ENCODE measurements at places on chromosomes 13 and 19. TPM values are rescaled to one million over a fixed set of nuclear protein-coding genes. Genes with fewer than 3 reads are reported as not detected.

PNMA8A gene
- 0.76 TPM for total RNA-seq

EPS8L1 gene
- total RNA-seq, result 0.76 TPM

PCP2 gene
- not detected for total RNA-seq

PEG3 gene
- total RNA-seq, result 1.5 TPM

GRK1 gene
- total RNA-seq, result not detected

ZNF837 gene
- total RNA-seq, result 2.5 TPM

DNA sequence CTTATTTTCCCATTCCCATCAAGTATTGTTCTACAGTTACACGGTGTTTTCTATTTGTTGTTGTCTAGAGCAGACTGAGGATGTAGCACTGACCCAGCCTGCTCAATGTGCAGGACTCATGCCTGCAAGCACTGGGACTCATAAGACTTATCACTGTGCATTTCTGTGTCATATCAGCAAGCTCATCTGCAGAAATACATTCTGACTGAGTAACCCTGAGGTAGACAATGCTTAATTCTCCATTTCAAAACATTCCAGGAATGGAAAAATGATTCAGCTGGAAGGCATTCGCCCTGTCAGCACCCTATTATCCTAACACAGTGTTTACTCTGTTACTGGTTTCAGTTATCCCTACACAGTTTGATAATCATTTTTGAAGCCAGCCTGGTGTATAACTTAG lies 2506.4 kb downstream of the PCDH9 start:
- peak; percentile 87 for DNase-seq

DNA sequence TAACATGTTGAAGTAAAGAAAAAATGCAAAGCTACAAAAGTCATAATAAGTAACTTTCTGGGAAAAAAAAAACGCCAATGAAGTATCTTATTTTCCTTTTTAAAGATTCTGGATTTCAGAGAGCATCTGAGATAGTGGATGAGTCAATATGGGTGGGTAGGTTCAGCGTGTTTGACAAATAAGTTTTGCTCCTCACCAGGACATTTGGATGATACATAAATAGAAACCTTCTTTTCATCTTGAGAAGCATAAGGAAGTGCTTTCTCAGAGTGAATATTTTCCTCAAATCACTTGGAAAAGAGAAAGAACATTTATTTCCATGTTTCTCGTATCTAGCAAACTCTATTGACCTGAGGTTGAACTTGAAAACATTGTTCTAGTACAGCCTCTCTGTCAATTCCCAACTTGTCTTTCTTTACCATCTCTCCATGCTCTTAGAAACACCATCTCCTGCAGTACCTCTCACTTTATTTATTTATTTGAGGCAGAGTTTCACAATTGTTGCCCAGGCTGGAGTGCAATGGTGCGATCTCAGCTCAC lies 463.2 kb downstream of the KLF5 start:
- DNase-seq, result peak; percentile 3

DNA sequence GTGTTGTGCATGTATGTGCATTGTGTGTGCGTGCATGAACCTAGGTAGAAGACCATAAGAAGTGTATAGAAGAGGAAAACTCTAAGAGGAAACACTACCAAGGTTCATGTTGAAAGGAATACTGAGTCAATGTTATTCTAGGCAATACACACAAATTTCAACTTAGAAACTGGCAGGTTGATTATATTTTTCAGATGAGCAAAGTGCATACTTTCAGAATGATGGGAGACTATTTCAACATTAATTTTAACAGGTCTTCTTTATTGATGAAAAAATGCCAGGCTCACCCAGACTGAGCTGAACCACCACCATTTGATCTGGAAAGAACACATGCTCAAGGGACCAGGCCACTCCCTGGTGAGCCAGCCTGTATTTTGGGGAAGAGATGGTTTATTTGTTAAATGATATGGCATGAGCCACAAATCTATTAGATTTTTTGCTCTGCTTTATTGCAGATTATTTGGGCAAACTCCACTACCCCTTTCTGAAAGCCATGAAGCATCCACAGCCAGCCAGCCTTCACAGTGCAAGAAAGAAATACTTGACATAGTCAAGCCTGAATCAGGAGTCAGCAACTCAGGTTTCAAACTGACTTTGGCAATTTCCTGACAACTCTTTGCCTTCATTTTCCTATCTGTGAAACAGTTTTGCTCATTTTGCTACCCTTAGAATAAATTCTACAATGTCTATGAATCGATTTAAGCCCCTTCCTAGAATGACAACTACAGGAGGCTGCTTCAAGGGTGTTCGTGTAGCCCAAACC lies 368.9 kb downstream of the COG6 start:
- peak; percentile 16 for DNase-seq

- peak; percentile 67 for DNase-seq
These were observed 144.2 kb downstream of the SPRY2 start for GRCh38 chr13:80196756-80197155.

GRCh38 chr13:102298051-102298450 lies 103.8 kb downstream of the FGF14 start:
- DNase-seq, result no peak

- DNase-seq, result peak; percentile 23
These were observed 205.1 kb upstream of the STARD13 start for GRCh38 chr13:33490461-33491327.

- peak; percentile 17 for DNase-seq
These were observed 34.4 kb downstream of the ZNF568 start for GRCh38 chr19:36950335-36951119.

GRCh38 chr19:51660975-51661600 lies 14.5 kb upstream of the SIGLEC14 start:
- peak; percentile 90 for DNase-seq

DNA sequence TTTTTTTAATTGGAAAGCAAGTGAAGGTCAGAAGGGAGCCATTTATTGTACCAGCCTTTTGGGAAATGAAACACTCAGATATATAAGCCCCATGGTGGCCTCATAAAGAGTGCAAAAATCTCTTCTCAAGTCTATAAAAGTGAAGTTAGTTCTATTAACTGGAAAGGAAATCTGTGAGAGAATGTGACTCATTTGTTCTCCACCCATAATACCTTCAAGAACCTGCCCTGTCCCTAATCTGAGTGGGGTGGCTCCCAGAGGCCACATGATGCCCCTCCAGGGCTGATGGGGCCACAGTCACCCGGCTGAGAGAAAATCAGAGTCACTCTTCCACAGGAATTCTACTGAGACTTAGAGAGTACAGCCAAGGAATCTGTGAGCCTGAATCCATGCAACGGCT lies 65.8 kb upstream of the SERP2 start:
- DNase-seq, result no peak

DNA sequence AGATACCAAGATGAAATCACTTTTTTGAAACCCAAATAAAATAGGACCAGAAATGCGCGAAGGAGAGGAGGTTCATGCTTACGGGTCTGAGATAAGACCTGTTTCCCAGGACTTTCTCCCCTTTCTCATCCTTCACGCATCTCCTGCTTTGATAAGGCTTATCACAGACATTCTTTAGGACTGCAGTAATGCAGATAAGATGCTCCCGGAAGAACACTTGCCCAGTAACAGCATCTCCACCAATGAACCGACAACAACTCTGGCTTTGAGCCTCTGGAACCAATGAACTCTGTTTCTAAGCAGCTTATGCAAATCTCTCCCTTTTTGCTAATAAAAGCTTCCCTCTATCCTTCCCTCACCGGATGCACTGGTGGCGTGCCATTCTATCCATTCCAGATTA lies 783.4 kb upstream of the ARGLU1 start:
- DNase-seq, result no peak

DNA sequence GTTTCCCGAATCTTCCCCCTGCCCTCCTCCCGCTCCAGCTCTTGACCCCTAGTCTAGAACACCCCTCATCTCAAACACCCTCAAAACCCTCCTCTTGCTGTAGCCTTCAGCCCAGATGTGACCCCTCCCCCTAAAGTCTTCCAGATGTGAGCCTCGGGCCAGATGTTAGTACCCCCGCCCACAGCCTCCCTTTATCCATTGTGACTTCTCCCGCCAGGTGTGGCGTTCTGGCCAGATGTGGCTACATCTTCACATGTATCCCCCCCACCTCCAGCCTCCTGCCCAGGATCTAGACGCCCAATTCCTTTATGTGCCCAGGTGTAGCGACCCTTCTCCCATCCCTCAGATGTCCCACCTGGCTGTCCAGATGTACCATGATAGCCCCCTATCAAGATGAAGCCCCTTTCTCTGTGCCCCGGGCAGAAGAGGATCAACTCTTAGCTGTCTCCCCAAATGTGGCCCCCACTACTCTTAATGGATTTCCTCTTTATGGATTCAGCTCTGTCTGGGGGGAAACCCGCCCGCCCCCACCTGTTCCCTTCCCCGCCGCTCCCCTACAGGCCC lies 517 bp upstream of the LTBP4 start:
- no peak for DNase-seq

DNA sequence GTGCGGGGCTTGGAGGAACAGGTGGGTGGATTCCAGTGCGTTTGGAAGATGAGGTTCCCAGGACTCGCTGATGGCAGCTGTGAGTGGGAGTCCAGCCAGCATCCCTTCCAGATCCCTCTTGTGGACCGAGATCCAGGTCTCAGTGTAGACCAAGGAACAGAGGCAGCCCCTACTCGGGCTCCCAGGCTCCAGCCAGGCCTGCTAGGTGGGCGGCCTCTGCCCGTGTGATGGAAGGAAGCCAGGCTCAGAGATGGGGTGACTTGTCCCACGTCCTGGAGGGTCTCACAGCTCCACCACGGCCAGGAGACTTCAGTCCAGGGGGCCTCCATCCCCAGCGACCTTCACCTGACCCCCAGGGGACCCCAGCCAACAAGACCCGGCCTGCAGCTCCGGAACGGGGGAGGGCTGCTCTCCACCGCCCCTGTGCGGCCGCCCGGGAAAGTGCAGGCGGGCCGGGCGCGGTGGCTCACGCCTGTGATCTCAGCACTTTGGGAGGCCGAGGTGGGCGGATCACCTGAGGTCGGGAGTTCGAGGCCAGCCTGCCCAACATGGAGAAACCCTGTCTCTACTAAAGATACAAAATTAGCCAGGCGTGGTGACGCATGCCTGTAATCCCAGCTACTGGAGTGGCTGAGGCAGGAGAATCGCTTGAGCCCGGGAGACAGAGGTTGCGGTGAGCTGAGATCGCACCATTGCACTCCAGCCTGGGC lies 729 bp upstream of the MADCAM1 start:
- DNase-seq, result peak; percentile 61

DNA sequence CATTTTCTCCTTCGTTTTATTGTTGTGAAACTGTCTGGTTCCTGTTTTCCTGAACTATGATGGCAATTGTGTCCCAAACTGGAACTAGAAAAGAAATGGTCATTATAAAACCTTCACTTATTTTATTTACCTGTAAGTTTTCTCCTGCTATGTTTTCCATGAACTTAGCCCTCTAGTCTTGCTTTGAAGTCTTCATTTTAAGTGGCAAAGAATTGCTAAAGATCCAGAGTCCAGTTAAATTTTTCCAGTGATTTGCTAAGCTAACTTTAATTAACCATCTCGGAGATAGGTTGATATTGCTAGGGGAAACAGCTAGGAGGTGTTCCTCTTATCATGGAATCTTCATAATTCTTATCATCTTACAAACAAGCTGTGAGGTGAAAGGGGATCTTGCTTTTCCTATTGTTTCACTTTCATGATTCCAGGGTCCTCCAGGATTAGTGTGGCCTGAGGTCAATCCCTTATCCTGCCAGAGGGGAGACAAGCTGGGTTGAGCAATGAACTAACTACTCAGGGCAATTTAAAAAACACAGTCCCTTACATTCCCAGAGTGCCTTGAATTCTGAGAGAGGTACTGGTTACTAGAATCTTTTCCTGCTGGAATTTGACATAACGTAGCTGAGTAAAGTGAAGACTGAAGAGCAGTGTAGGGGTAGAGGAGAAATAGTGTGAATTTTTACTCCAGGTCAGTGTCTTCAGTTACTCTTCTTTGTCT lies 112.5 kb downstream of the ESD start:
- DNase-seq, result no peak

- DNase-seq, result no peak
These were observed 29.7 kb upstream of the SOHLH2 start for GRCh38 chr13:36244073-36244472.

DNA sequence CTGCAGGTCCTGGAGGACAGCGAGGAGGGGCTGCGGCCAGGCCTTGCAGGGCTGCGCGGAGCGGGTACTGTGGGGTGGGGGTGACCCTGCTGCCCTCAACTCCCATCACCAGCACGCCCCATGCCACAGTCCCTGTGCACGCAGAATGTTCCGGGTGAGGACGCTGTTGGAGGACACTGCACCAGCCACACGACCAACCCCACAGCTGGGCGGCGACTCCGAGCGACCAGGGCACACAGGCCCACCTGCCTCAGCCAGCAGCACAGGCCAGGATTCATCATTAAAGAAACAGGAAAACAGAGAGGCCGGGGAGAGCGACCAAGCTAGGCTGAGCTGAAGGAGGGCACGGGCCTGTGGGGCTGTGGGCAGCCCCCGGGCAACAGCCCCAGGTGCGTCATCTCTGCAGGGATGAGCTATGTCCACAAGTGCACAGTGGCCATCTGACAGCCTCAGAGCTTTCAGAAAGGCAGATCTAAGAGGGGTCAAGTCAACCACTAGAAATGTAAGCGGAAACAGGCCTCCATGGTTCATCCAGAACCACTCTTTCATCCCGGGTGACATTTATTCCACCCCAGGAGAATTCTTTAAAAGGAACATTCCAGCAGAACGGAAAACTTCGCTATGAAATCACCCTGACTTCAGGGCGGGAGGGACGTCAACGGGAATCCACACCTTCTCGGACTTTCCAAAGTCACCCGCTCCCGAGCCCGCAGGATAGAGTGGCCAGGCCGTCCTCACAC lies 1.5 kb downstream of the GAS6 start:
- peak; percentile 59 for DNase-seq

DNA sequence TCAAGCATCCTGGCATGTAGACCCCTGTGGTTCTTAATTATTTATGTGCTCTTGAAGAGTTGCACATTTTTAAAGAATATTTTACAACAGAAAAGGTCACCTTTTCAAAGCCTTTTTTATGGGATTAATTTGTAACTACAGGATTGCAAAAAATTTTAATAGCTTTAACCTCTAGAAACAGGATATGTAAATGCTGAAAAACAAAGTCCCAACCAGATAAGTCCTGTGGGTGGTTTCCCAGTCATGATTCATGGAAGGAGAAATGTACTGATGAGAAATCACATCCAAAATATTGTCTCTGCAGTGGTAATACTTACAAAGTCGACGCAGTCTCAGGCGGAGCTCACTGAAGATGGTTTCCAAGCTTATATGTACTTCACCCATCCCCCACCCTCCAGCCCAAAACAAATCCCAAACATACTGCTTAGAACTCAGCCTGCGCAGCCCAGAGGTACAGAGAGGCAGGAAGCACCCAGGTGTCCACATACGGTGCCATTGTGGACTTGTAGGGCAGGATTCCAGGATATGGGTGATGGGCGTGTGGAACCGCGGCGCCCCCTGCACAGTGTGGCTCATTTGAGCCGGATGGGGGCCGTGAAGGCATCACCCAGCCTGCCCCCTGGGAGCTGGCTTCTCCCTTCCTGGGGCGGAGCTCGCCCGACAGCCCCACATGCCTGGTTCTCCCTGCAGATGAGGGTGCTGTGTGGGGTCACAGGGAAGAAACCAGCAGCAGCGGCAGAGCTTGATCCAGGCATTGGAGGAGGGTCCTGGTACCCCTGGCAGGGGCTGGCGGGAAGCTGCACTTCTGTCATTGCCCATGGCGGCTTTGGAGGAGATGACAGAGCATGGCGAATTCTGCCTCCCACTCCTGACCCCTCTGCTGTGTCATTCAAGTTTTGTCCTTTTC lies 101.2 kb downstream of the ATP11A start:
- peak; percentile 6 for DNase-seq

Data from GM23248 (cell line).